Hippocampal formation (tissue), 2 donors: ENCODE measurements at places on chromosomes 3 and 15.
A peak's percentile ranks its signal among the peaks of the same experiment; 100 is the strongest.

GRCh38 chr3:49839193-49839809, 17.1 kb downstream of the TRAIP start:
- peak; percentile 51 for DNase-seq

DNA sequence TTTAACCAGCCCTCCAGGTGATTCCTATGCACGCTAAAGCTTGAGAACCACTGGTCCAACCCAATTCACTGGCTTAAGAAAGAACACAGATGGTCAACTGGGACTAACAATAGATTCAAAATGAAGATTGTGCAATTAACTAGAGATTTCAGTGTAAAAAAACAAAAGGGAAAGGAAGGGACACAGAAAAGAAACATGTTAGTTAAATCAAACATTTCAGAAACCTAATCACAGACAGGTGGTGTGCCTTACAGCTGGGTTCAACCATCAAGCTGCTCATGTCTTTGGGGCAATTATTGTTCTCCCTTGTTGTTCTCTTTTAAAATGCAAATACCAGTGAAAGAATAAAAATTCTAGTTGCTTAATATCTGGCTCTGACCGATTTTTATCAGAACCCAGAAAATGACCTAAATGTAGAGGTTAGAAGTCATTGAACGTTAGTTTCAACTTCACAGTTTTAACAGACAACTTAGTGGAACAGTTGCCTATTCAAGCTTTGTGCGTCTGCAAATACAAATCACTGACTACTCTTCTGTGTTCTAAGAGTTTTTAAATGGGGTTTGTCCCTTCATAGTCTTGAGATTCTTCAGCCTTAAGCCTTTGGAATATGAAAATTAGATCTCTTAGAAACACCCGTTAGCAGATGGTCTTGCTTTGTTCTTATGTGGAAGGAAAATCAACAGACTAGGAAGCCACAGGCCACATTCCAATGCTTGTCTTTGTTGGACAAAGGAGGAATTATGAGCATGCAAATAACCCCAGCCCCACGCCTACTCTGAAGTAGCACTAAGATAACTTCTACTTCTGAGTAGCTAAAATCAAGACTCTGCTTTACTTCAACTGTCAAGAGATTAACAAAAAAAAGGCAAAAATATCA, 223.4 kb downstream of the ATP8B4 start:
- DNase-seq: peak; percentile 20

DNA sequence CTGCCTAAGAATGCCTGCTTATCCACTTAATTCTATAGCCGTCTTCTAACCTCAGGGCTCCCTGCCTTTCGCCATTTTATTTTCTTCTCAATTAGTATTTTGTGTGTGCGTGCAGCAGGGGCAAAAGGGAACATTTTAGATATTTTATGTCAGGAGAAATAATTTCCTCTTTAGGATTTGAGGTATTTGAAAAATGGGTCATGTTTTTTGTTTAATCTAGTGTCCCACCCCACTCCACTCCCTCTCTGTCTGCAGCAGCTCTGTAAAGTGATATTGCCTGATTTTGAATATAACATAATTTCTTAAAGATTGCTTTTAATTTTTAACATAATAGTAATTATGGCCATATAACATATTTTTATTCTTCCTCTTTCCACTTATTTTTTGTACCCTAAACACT, 593.2 kb upstream of the DPPA4 start:
- DNase-seq: no peak

- DNase-seq: no peak
Measured at GRCh38 chr3:53579636-53580035, 85.2 kb downstream of the CACNA1D start.

- no peak for DNase-seq
Measured at GRCh38 chr3:160018959-160019358, 30.3 kb downstream of the IL12A start.

DNA sequence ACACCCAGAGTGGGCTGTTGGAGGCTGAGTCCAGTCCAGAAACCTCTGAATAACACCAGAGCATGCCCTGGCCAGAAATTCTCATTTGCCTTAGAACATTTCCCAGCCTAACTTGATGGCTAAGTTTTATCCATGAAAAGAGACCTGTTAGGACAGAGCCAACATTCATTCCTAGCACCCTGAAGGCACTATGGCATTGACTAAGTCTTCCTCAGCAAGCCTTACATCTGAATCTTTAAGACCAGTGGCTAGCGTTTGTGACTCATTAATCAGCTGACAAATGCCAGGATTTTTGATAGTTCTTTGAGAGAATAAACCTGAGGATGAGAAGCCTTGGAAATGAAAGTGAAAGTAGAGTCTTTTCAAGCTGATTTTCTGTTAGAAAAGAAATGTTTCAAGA, 1087.1 kb upstream of the ALCAM start:
- DNase-seq: no peak
